ENCODE measurements at places on chromosomes 2 and 18. TPM values are rescaled to one million over a fixed set of nuclear protein-coding genes. Genes with fewer than 3 reads are reported as not detected.

DLGAP1 gene
- 6.2 TPM for polyA plus RNA-seq

FKBP1B gene
- polyA plus RNA-seq: 10.0 TPM

SPP2 gene
- polyA plus RNA-seq: not detected

LCT gene
- 0.03 TPM for polyA plus RNA-seq

RTN4 gene
- 374 TPM for polyA plus RNA-seq

EPG5 gene
- 33.6 TPM for polyA plus RNA-seq

TTLL4 gene
- polyA plus RNA-seq: 47.2 TPM

EVX2 gene
- polyA plus RNA-seq: not detected

WNT10A gene
- polyA plus RNA-seq: 0.45 TPM

CDH20 gene
- polyA plus RNA-seq: 3.3 TPM

MYO1B gene
- polyA plus RNA-seq: 108 TPM

LONRF2 gene
- polyA plus RNA-seq: 4.7 TPM

SESTD1 gene
- 95.7 TPM for polyA plus RNA-seq

NCKAP5 gene
- 10.1 TPM for polyA plus RNA-seq

C2orf78 gene
- polyA plus RNA-seq: not detected

TFPI gene
- 39.0 TPM for polyA plus RNA-seq

LRRC30 gene
- polyA plus RNA-seq: 0.40 TPM

ANKAR gene
- polyA plus RNA-seq: 17.1 TPM

CREG2 gene
- 0.65 TPM for polyA plus RNA-seq

ERMN gene
- 0.93 TPM for polyA plus RNA-seq

ITGB6 gene
- 16.7 TPM for polyA plus RNA-seq

REG3G gene
- polyA plus RNA-seq: not detected

RAMP1 gene
- 2.5 TPM for polyA plus RNA-seq
